Activated CD4-positive, alpha-beta T cell treated with anti-CD3 and anti-CD28 coated beads, Interleukin-2, amount 10 ng/mL, durations not matched to agents 24 days and 14 days (primary cell): ENCODE measurements at places on chromosomes 2 and 18. TPM values are rescaled to one million over a fixed set of nuclear protein-coding genes. Genes with fewer than 3 reads are reported as not detected.

The SCN7A gene
- not detected in 2 replicates for total RNA-seq

The POTEC gene
- not detected in 2 replicates for total RNA-seq

The NRP2 gene
- 61.0 and 64.4 TPM in 2 replicates for total RNA-seq

The NT5C1B gene
- not detected in 2 replicates for total RNA-seq

The EGR4 gene
- total RNA-seq: 1.2 and 1.5 TPM in 2 replicates

The CFAP53 gene
- total RNA-seq: 0.38 and 0.63 TPM in 2 replicates

DNA sequence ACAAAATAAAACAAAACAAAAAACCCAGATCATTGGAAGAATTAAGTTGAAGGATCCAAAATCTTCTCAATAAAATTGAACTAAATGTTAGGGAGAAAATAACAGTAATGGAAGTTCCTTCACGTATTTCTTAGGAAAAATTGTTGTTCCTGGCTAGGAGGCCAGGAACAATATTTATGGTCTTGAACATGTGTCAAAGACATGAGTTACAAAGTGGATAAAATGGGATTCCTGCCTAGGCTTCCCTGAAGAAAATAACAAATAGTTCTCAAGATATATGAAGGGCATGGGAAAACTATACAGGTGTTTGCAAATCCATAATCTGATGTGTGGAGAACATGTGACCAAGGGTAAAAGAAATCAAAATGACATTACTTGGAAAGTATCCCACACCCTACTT lies 67.6 kb upstream of the ITGB6 start:
- H3K27ac ChIP-seq: no peak overlapping the region
- H3K36me3 ChIP-seq: peaks cover 13% of the 10 kb centered on the region
- H3K4me1 ChIP-seq: peaks cover 40% of the 10 kb centered on the region
- H3K27me3 ChIP-seq: peaks cover 10% of the 10 kb centered on the region
- no peak for DNase-seq

DNA sequence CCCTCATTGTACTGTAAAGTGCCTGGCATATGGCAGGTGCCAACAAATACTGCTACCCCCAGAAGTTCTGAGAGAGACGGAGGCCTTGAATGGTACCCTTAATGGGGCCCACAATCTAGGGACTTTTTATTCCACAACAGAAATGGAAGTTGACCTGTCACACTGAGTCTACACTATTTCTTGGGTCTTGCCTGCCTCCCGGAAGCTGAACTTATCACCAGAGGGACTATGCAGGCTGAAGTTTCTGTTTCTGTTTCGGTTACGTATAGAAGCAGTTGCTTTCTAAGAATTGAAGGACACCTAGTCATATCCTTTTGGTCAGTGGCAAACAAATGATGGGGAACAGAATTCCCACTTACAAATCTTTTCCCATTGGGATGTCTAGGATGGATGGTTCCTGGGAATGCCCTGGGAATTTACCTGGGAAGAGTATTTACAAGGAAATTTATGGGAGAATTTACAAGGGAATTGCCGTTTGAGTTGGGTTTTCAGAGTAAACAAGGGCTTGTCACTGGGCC lies 74.2 kb downstream of the HS1BP3 start:
- H3K27me3 ChIP-seq: no peaks in the 10 kb centered on the region
- peak; percentile 85 for DNase-seq
- peaks cover 37% of the 10 kb centered on the region for H3K4me1 ChIP-seq
- peak overlapping the region; percentile 78 for H3K4me3 ChIP-seq
- H3K36me3 ChIP-seq: no peaks in the 10 kb centered on the region

GRCh38 chr2:201072201-201072530 lies 365 bp downstream of the NDUFB3 start:
- H3K36me3 ChIP-seq: peaks cover 6% of the 10 kb centered on the region
- peak overlapping the region; percentile 92 for H3K4me3 ChIP-seq
- peaks cover 36% of the 10 kb centered on the region for H3K4me1 ChIP-seq
- no peak for DNase-seq
- H3K27ac ChIP-seq: peak overlapping the region; percentile 91

- no peak overlapping the region for H3K4me3 ChIP-seq
- H3K27me3 ChIP-seq: no peaks in the 10 kb centered on the region
- H3K27ac ChIP-seq: no peak overlapping the region
- H3K36me3 ChIP-seq: no peaks in the 10 kb centered on the region
These were observed 43.7 kb downstream of the TWIST2 start for GRCh38 chr2:238891457-238892203.

- DNase-seq: no peak
- H3K4me3 ChIP-seq: no peak overlapping the region
- no peaks in the 10 kb centered on the region for H3K36me3 ChIP-seq
- peaks cover 2% of the 10 kb centered on the region for H3K27me3 ChIP-seq
These were observed 70.2 kb downstream of the ADD2 start for GRCh38 chr2:70697603-70698383.

GRCh38 chr18:7619676-7620075 lies 52.6 kb downstream of the PTPRM start:
- no peak overlapping the region for H3K27ac ChIP-seq
- no peaks in the 10 kb centered on the region for H3K27me3 ChIP-seq
- no peaks in the 10 kb centered on the region for H3K36me3 ChIP-seq
- H3K4me3 ChIP-seq: no peak overlapping the region
- no peaks in the 10 kb centered on the region for H3K4me1 ChIP-seq

GRCh38 chr2:216081487-216082116 lies at the start of the genes PECR and TMEM169:
PECR (minus strand) TSS chr2:216081809; CDS start chr2:216081741, 68 bp downstream.
TMEM169 (plus strand) TSS chr2:216081919; CDS start chr2:216095964, 14,045 bp downstream.
- peak within 1 kb of the TSS; percentile 90 for H3K4me3 ChIP-seq
- peaks cover 52% of the 10 kb centered on the region for H3K4me1 ChIP-seq
- peak; percentile 93 for DNase-seq
- H3K36me3 ChIP-seq: peaks cover 9% of the 10 kb centered on the region
- H3K27ac ChIP-seq: peak within 1 kb of the TSS; percentile 78
